ENCODE measurements at places on chromosomes 3 and 15.

GRCh38 chr3:187739561-187740332, 5.5 kb downstream of the BCL6 start:
- peak; percentile 89 for DNase-seq

DNA sequence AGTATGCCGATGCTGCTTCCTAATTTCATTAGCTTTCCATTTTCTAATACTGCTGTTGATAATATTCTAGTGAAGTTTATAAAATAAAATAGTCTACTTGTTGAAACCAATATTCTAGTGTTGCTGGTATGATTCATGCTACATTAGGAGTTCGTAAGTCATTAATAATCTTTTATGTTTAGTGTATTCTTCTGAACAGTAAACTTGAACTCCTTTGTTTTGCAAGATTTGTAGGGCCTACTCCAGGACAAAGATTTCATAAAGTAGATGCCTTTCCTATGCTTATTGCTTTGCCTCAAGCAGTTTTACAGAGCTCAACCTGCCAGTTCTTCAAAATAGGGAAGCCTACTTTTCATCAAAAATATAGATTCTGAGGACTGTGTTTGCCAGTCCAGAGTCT, 111.5 kb downstream of the RSRC1 start:
- DNase-seq, result no peak

- no peak for DNase-seq
Observed at GRCh38 chr3:10515396-10515795, 10.0 kb upstream of the ATP2B2 start.

DNA sequence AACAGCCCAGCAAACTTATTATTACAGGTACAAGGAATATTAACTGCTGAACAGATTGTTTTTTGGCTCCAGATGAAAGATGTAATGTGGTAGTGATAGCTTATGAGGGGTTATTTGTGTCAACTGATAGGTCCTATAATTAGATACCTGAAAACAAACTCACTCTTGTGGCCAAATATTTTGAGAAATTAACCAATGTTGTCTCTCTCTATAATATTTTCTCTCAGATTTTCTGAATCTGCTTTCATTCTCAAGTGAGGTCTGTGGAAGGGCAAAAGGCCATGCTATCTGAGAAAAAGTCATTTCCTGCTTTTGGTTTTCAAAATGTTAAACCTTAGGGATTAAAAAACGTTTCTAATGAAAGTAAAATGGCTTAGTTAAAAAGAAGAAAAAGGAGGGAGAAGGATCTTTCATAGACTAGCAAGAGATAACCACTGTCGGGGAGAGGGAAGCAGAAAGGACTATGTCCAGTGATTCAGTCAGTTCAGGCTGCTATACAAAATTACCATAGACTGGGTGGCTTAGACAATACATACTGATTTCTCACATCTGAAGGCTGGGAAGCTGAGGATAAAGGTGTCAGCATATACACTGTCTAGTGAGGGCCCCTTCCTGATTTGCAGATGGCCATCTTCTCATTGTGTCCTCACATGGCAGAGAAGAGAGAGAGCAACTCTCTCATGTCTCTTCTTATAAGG, 277.5 kb upstream of the P2RY1 start:
- no peak for DNase-seq

- no peak for DNase-seq
Observed at GRCh38 chr3:120438216-120438615, 12.6 kb downstream of the FSTL1 start.

- no peak for DNase-seq
Observed at GRCh38 chr3:129058441-129059200, 2.0 kb upstream of the GP9 start.

DNA sequence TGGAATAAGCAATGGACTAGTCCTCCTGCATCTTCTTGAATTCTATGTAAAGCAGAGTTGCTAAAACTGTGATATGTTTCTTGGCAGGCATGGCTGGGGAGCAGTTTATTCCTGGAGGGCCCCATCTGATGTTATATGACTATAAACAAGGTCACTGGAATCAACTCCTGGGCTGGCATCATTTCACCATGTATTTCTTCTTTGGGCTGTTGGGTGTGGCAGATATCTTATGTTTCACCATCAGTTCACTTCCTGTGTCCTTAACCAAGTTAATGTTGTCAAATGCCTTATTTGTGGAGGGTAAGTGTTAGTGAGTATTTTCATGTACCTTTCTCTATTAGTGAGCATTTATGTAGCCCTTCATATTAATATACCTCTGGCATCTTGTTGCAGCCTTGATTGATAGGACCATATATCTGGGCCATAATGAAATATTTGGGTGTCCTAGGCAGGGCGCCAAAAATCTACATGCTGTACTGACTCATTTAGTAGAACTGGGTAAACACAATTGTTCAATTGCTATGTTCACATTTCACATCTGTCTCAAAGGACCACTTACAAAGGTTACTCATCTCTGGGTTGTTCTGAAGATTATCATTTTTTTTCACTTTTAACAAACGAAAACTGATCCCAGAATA, 52.6 kb upstream of the ADGRG7 start:
- no peak for DNase-seq

GRCh38 chr3:172953571-172953970, 187.5 kb downstream of the SPATA16 start:
- DNase-seq, result no peak

- DNase-seq, result no peak
Observed at GRCh38 chr3:18033581-18034108, 291.2 kb upstream of the TBC1D5 start.

- DNase-seq, result no peak
Observed at GRCh38 chr3:155753038-155753639, 8.3 kb upstream of the PLCH1 start.

DNA sequence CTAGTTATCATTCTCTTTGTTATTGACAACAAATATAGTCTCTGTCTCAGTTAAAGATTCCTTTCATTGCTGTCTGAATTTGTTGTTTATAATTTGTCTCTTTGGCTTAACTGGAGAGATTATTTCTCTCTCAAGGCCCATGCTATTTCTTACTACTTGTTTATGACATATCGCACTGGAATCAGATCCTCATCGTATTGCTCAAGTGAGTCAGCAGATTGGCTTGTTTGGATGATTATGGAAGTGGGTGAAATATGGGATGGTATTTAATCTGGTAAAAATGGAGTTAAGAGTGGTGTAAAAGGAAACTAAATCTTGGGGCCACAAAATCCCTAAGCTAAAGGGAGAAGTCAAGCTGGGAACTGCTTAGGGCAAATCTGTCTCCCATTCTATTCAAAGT, 613.1 kb downstream of the SI start:
- no peak for DNase-seq

GRCh38 chr3:99434190-99434589, 204.2 kb upstream of the COL8A1 start:
- no peak for DNase-seq

DNA sequence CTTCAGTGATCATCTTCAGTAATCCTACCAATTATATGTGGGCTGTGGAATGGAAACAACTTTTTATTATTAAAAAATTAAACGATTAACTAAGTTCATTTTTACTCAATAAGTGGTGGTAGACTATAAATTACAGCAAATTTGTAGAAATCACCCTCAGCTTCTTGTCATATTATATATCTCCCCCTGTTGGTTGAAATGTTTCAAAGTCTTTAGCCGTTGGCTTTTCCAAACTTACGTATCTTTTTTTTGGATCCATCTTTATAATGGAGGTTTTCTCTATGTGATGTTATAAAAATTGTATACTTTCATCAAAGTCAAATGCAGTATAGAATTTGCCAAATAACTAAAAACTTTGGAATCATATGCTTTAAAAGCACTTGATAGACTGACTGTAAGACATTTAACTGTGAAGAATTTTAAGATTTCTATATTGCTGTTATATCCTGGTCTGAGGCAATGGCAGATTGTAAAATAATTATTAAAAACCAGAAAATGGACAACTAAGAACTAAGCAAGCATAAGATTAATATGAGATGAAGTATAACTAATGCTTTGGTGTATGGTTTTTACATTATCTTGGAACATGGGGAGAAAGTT, 44.7 kb downstream of the ATP11B start:
- no peak for DNase-seq

DNA sequence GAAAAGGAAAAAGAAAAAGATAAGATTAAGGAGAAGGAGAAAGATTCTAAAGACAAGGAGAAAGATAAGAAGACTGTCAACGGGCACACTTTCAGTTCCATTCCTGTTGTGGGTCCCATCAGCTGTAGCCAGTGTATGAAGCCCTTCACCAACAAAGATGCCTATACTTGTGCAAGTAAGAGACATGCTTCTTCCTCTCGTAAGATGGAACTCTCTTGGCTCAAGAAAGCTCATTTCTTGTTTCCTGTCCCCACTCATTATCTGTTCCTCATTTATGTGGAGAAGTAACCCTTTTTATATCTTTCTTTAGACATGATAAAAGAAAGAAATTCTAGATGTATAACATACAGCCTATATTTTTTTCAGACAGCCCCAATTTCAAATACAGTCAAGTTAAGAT, 101.4 kb downstream of the KLHL25 start:
- no peak for DNase-seq

DNA sequence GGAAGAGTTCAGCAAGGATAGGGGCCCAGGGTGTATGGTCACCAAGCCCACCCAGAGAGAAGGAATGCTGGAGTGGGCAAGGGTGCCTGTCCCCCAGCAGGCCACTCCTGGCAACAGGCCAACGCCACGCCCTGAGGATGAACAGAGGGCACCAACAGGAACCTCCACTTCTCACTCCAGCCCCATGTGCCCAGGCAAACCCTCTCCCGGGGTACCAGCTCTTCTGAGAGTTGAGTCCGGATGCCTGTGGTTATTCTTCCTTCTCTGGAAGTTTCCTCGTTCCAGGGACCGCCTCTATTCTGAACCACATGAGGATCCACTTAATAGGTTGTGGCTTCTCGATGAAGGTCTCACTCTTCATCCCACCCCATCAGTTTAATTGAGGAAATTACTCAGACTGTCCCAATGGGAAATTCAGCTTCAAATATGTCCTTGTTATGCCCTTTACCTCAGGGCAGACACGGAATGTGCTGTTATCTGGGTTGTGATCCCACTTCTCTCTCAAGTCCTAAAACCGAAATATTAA, 114.3 kb downstream of the LIPC start:
- no peak for DNase-seq

GRCh38 chr3:63051920-63052319, 176.7 kb upstream of the CADPS start:
- DNase-seq, result no peak

DNA sequence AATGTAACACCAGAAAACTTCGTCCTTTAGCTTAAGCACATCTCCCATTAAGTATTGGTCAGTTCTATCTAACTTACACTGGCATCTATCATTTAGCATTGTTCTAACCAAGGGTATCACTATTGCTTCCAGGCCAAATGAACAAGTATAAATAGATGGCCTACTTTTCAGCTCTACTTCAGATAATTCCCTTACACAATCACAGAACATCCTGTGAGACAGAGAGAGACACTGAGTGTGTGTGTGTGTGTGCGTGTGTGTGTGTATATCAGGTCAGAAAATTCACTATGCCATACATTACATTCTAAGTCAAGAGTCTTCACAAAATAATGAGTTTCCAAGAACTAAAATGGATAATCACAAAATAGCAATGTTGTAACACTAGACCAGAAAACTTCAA, 39.1 kb downstream of the SCAPER start:
- peak; percentile 8 for DNase-seq

DNA sequence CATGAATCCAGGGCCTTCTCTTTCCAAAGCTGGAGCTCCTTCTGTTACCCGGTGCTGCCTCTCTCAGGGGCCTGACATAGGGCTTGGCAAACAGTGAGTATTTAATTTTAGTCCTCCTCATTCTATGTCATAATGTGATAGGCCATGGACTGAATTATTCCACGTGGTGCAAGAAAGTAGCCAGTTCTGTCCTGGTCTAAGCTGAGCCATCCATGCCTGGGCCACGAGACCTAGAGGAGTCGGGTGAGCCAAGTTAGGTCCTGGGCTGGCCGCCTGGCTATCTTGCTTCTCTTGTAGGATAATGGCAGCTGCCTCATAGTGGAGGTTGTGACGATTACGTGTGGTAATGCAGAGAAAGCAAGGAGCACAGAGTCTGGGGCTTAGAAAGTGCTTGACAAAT, 170.6 kb downstream of the FAM43A start:
- no peak for DNase-seq

DNA sequence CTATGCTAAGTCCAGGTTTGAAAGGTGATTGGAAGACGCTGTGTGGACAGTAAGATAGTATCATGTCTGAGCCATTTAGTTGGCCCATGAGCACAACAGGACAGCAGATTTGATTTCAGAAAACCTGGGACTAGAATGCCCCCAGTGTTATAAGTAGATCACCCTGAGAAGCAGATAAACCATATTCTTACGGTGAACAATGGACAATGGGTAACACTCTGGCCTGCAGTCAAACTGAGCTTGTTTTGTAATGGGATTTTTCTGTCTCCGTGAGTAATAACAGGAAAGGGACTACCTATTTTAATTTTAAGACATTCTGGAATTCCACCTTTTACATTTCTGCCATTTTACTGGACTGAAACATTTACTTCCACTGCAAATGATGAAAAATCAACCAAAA, 71.5 kb downstream of the LDHAL6B start:
- DNase-seq, result no peak

GRCh38 chr15:53709821-53710220, 49.6 kb downstream of the WDR72 start:
- DNase-seq, result no peak

DNA sequence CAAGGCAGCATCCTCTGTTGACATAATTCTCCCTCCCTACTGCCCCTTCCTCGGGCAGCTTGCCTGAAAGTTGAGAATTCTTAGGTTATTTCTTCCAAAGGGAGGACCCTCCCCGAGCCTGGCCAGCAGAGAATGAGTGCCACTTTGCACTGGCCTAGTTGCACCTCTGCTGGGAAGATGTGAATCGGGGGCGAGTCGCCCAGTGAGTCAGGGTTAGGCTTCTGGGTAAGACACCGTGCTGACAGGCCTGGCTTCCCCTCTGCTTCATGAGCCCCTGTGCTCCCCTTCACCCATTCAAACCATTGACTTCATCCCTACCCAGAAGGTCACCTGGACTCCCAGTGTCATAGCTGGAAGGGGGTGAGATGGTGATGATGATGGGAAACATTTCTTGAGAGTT, 82.3 kb downstream of the AAGAB start:
- no peak for DNase-seq
